ENCODE measurements at places on chromosomes 5 and 9.

DNA sequence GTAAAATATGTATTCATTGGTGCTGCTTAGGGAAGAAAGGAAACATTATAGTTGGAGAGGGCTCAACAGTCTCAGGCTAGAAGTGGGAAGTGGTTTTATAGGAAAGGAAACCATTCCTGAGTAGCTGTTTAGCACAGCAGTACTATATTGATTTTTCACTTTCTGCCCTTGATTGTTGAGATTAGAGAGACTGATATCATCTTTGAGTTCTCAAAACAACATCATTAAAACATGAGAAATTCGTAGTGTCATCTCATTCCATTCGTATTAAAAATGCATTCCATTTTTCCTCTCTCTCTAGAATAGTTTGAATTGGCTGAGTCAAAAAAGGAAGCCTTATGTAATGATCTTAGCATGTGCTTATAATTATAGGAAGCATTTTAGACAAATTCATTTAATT lies 14.1 kb downstream of the POLR3G start:
- DNase-seq = no peak

- no peak for DNase-seq
These were observed 44.0 kb upstream of the MAN2A1 start for GRCh38 chr5:109645707-109646192.

- no peak for DNase-seq
These were observed 791 bp downstream of the SLC2A8 start for GRCh38 chr9:127397646-127398274.

DNA sequence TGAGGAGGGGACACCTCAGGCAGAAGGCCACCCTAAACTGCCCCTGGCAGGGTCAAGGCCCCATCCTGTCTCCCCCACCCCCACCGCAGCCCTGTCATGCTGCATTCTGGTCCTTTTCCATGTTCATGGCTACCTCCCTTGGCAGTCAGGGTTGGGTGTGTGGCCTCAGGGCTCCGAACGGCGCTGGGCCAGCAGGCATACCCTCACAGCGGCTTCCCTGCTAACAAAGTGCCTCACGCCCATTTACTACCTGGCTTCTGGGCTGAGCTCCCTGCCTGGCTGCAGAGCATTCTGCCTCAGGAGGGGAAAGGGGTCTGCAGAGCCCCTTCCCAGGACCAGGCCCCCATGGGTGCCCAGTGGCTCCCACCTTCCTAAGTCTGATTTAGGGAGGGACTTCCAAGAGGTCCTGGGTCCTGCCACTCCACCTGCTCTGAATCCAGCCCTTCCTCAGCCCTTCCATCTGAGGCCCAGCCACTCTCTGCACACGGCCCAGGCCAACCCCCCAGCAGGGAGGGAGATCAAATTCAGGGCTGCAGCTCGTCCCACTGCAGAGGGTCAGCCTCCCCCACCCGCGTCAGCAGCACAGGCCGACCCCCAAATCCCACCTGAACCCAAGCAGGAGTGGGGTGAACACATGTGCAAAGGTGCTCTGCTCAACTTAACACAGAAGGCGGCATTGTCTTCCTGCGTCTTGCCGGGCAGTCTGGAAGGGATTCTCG lies 115.9 kb upstream of the PHYKPL start:
- no peak for DNase-seq

DNA sequence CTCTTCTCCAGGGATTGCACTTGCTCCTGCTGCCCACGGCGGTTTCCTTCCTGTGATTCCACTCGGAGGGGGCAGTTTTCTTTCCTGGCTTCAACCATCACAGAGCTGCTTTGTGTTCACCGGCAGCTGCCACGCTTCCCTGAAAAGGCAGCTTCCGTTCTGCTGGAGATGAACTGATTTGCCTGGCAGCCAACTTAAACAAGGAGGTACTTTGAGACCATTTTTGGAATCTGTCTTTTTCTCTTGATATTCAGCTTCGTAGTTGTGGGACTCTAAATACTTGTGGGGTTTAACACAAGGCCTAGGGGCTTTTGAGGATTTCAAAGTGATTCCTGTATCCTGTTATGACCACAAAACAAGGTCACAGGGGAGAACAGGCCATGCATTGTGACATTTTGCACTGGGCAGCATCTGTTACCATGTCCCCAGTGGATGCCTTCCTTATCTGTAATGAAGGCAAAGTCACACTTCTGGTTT lies 192.0 kb downstream of the MTRR start:
- DNase-seq = no peak

- DNase-seq = no peak
These were observed 14.5 kb downstream of the SH3GLB2 start for GRCh38 chr9:129013674-129014073.
